ENCODE measurements at places on chromosomes 2 and 18. TPM values are rescaled to one million over a fixed set of nuclear protein-coding genes. Genes with fewer than 3 reads are reported as not detected.

DNA sequence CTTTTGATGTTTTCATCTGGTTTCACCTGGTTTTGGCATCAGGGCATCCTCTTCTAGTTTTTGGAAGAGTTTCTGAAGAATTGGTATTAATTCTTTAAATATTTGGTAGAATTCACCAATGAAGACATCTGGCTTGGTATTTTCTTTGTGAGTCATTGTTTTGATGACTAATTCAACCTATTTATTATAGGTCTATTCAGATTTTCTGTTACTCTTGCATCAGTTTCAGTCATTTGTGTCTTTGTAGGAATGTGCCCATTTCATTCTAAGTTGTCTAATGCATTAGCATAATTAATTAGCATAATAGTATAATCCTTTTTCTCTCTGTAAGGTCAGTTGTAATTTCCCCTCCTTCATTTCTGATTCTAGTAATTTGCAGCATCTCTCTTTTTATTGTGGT is 8.0 kb downstream of the GNLY start:
- DNase-seq: no peak

DNA sequence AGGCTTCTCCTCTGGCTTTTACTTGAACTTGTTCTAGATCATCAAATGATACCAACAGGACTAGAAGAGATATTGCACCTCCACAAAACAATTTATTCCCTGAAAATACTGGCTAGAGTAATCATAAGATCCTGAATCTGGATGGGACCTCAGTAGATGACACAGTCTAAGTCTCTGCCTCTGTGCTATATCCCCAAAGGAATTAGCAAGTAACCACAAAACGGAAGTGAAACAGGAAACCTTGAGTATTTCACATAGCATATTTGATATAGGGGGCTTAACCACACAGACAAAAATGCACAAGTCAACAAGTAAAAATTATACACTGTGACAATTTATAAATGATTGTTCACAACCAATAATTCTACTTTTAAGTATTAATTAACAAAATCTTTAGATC is 456.9 kb upstream of the TNP1 start:
- no peak for DNase-seq

The MROH2A gene
- 0.04 TPM for total RNA-seq

The ONECUT2 gene
- total RNA-seq: 6.2 TPM

GRCh38 chr18:45482286-45482685 is 133.0 kb upstream of the SLC14A2 start:
- DNase-seq: no peak

GRCh38 chr2:186980787-186981550 is 132.0 kb upstream of the ZSWIM2 start:
- DNase-seq: no peak

DNA sequence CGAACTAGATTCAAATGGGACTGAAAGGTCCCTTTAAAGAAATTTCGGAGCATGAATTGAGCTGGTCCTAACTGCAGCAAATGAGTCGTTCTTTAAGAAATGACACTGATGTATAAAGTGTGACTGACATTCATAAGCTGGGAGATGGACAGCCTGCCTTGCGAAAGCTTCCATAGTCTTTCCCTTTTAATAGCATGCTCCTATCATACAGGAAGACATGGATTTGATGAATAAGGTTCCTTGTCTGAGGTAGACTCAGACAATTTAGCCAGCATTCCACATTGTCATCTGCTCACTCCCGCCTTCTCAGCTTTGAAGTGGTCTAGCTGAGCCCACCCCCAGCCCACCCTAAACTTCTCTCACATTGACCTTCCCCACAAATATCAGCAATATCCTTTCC is 264.9 kb downstream of the TSN start:
- no peak for DNase-seq

The TCF23 gene
- total RNA-seq: 0.04 TPM

DNA sequence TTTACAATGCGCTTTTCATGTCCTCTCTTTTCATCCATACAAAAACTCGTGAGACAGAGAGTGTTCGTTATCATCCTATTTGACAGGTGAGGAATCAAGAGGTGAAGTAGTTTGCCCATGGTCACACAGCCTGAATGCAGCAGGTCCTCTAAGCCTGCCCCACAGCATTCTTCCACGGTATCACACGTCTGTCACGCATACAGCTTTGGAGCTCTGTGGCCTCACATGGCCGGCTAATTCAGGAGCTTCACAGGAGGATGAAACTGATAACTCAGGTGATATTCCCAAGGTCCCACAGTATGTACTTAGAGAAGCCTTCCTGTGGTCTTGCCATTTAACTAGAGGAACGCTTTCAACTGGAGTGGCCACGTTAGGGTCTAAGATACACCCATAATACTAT is 59.0 kb downstream of the MYO5B start:
- no peak for DNase-seq

The HOXD12 gene
- not detected for total RNA-seq

- DNase-seq: no peak
These were observed 22.4 kb upstream of the SLC25A52 start for GRCh38 chr18:31783059-31783458.

DNA sequence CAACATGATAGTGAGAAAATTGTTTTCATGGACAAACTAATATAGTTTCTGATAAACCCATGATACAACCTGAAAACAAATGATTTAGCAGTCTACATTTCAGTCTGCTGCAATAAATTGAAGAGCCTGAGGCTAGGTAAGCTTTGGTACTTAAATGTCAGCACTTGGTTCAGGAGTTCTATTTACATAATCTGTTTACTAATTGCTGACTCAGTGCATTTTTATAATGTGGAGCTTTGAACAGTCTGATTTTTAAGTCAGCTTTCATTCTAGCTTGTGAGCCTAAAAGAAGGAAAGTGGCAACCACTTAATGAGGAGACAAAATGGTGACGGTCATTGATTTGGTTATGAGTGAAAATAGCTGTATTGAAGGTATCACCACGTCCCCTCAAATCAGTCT is 488.6 kb downstream of the CPS1 start:
- no peak for DNase-seq

The KCTD1 gene
- total RNA-seq: 6.8 TPM

GRCh38 chr2:211203986-211204385 is 647.6 kb downstream of the CPS1 start:
- DNase-seq: no peak

DNA sequence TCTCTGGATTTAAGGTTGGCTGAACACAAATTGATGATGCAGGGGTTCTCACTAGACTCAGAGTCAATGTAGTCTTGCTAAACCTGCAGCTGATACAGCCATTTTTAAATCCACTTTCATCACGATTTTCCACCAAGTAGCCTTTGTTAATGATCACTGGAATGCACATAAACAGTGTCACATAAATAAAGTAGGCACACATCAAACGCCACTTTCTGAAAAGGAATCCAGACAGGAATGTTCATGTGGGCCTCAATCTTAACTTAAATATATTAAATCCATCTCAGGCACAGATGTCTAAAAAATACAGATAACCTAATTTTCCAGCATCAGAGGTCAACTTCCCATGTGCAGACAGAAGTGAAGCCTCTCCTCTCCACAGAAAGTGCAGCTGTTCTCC is 58.3 kb downstream of the LAMA1 start:
- no peak for DNase-seq

The DHRS9 gene
- total RNA-seq: not detected
